ENCODE measurements at places on chromosomes 3 and 15.

GRCh38 chr3:46146548-46146947 lies 61.6 kb downstream of the CCR1 start:
- no peak for DNase-seq

GRCh38 chr15:73053398-73053723 lies 1.1 kb downstream of the NEO1 start:
- DNase-seq: no peak

GRCh38 chr3:184144505-184144904 lies 9.3 kb downstream of the EIF2B5 start:
- DNase-seq: no peak

DNA sequence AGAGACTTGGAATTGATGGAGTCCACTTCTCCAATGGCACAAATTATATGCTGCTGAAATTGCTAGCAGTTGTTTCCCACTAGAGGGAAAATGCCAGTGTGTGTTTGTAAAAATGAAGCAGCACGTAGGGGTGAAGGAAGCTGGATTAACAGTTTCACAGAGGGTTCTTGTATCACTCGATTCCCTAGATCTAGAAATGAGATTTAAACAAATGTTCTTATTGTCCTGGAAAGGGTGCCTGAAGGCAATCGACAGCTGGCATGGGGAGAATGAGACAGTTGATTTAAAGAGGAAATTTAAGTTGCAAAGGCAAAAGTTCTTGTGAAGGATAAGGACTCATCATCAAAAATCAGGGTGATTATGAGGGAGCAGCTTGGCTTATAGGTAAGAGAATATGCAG lies 234.8 kb upstream of the ARPP21 start:
- no peak for DNase-seq

- no peak for DNase-seq
Observed at GRCh38 chr3:147395899-147396711, 10.2 kb downstream of the ZIC4 start.

DNA sequence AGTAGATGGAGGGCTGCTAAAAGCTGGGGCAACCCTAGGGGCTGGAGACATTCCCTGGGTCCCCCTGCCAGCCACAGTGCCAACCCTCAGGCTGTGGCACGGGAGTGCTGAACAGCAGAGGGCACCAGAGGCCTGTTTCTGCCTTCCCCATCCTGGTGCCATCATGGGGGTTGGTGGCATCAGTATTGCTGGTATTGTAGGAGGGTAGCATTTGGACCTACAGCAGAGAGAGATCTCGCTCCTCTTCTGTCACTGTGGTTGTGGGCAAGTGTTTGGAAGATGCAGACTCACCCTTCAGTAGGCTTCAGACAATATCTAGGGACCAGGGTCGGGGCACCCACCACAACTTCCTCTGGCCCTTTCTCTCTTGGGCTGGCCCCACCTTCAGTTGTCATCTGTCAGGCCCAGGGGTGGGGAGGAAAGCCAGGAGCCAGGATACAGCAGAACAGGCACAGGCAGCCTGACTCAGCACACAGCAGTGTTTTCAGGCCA lies 123.5 kb downstream of the RPLP1 start:
- DNase-seq: no peak

GRCh38 chr3:178568155-178568731 lies 32.0 kb downstream of the KCNMB2 start:
- no peak for DNase-seq

DNA sequence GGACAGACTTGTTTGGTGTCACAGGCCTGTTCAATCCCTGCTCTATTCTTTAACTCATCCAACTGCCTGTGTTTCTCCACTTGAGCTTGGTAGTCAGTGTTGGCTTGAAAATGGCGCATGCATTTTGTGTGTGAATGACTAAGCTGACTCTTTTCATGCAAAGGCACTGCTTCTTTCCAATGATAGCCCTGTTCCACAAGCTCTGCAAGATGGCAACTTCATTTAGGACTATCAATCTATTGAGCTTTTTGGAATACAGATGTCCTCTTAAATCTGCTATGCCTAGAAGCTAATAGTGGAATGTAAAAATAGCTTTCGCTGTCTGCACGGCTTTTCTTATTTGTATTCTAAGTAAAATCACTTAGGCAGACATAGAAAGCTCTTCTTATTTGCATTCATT lies 33.6 kb upstream of the SYNPR start:
- peak; percentile 68 for DNase-seq

DNA sequence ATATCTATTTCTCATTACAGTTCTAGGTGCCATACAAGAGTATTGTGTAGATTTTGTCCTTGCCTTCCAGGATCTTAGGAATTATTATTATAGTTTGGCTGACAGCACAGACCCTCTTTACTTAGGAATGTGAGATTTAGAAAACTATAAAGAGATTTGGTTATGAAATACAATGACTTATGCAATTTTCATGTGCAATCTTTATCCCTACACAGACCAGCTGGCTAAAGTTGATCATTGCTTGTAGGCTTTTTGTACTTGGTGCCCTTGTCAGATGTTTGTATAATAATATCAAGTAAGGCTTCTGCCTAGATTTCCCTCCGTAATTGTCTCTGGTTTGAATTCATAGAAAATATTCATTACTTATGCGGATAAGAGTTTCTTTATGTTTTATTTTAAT lies 174.5 kb upstream of the GAP43 start:
- DNase-seq: no peak

DNA sequence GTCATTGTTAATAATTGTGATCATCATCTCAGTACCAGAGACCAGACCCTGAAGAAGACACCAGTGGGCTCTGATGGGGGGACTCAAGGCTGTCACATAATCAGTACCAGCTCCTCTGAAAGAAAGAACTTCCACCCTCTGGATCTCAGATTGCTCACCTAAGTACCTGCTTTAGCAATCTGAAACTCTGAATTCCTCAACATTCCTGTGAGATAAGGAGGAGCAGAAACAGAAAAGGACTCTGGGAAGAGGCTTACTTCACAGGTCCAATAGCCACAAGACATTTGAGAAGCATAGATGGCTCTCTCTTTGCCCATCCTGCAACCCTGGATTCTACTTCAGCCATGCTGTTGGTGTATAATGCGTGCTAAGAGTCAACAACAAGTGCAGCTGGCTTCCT lies 44.0 kb upstream of the OXTR start:
- no peak for DNase-seq

DNA sequence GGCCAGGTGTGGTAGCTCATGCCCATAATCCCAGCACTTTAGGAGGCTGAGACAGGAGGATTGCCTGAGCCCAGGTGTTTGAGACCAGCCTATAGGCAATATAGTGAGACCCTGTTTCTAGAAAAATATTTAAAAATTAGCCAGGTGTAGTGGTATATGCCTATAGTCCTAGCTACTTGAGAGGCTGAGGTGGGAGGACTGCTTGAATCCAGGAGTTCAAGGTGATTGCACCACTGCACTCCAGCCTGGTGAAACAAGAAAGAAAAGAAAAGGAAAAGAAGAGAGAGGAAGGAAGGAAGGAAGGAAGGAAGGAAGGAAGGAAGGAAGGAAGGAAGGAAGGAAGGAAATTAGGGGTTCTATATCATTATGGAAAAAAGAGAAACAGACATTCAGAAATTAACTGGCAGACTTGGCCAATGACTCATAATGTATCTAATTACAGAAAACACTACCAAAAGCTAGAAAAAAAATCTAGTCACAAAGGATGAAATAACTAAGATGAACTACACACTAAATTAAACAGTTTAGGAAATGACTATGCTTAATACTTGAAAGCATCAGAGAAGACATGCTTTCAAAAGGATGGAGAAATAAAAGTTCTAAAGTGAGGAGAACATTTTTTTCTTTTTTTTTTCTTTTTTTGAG lies 45.4 kb upstream of the TERB2 start:
- DNase-seq: no peak

GRCh38 chr3:53709256-53709655 lies 137.0 kb downstream of the CHDH start:
- no peak for DNase-seq

DNA sequence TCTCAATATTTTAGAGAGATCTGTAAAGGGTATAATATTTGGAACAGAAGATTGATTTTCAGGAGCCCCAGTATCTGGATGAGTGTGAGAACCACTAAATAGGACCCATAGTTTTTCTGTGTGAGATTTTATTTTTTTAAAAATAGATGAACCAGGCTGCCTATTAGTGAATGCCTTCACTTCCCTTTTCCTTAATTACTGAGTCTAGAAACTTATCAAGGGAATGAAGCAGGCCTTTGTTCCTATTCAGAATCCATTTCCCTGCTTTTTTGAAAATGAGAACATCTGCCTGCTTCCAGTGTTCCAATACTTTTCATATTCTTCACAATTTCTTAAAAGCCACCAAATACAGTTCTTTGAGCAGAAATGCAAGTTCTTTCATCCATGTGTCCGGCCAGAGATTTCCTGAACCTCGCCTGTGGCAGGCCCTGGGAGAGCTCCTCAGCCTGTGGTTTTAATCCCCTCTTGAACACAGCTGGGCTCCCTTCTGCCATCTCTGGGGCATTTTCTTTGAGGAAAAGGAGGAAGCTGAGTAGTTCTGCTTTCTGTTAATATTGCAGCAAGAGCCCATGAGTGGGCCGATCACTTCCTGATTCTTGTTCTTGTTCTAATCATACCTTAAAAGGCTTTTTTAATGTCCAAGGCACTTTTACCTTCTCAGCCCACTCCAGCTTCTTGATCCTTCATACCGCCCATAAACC lies 4.7 kb downstream of the EHD4 start:
- DNase-seq: no peak

GRCh38 chr15:66789029-66790025 lies 87.3 kb downstream of the SMAD6 start:
- no peak for DNase-seq

DNA sequence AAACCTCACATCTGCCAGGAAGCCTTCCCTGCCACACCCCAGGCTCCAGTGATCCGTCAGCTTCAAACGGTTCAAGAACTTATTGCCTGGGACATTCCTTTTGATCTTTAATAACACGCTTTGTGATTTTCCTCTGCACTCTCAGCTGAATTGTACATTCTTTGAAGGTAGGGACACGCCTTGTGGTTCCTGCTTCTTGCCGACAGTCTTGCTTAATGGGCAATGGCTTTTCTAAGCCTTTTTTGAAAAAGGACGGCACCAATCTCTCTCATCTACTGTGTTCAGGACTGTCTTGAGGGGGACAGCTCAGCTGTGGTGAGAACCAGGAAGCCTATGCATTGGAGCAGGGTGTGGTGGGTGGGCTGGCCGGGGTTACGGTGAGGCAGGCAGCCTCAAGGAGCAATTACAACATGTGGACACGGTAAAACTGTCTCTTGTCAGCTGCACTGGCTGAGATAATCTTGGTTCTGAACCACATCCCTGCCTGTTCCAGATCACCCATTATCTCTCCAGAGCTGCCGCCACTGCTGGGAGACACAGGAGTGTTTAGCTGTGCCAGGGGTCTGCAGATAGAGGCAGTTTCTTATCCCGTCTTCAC lies 46.0 kb upstream of the GLCE start:
- DNase-seq: no peak

- peak; percentile 47 for DNase-seq
Observed at GRCh38 chr3:194773771-194774455, 88.2 kb downstream of the FAM43A start.

DNA sequence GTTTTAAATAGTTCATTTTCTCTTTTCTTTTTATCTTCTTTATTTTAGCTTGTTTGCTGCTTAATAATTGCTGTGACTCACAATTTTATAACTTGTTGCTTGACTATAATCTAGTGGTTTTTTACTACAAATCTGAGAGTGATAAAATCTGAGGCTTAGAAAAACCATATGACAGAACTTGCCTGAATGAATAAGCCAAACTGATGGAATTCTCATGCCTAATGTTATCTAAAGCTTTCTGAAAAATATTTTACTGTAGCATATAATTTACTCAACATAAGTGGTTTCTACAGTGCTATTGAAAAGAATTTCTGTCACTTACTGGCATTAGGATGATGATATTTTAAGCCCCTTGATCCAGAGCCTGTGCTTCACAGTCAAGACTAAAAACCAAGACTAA lies 175.1 kb downstream of the VGLL3 start:
- no peak for DNase-seq

- DNase-seq: no peak
Observed at GRCh38 chr3:52076896-52077780, 20.8 kb upstream of the DUSP7 start.

GRCh38 chr15:100033140-100033857 lies 300.1 kb upstream of the LYSMD4 start:
- no peak for DNase-seq

DNA sequence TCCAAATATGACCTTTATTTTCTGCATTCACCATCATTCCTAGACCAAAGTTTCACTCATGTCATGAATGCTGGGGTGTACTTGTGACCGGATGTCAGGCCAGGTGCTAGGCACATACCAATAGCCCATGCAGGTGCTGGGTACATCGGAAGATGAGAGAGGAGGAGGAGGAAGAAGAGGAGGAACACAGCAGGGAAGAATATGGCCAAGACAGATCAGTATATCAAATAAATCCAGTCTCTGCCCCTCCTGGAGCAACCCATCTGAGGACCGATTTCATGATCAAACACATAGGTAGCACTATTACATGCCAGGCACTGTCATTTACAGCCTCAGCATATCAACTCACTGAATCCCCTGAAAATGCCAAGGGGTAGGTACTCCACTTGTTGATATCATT lies 3.0 kb upstream of the WNT7A start:
- no peak for DNase-seq

- DNase-seq: no peak
Observed at GRCh38 chr15:63371297-63371918, 10.2 kb downstream of the CA12 start.

DNA sequence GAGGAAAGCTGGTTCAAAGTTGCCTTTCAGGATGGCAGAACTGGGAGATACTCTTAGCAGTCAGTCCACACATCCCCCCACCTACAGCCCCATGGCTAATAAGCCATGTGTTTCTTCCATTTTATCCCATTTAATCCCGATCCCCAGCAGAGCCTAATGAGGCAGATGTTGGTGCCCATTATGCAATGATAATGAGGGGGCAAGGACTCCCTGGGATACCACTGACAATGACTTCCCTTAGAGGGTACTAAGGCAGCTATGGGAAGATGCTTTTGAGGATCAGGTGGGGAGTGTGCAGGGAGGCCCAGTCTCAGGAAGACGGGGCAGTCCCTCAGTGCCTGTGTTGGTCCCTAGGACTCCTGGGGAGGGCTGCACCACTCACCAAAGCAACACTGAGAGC lies 43.8 kb upstream of the TBC1D21 start:
- no peak for DNase-seq

- DNase-seq: no peak
Observed at GRCh38 chr15:50112488-50113186, 6.4 kb downstream of the ATP8B4 start.

- no peak for DNase-seq
Observed at GRCh38 chr3:102972350-102972749, 537.5 kb downstream of the ZPLD1 start.

DNA sequence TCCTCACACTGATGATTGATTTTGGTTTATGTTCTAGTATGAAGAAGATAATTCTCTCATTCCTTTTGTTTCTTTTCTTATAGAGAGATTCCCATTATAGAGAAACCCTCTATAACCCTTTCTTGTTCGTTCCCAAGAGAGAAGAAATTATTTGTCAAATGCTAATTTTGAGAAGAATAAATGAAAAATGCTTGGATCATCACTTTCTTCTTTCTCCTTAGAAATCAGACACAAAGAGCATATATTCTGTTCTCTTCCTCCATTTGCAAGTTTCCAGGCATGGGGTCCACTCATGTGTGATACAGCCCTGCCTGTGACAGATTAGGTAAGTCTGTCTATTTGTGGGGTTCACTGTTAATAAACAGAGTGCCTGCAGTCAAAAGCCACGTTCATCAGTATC lies 222.6 kb upstream of the NECTIN3 start:
- no peak for DNase-seq

Measured in NCI-H526 treated with DMSO at 0.1 percent for 48 hours (cell line).